Muscle of back (tissue), 13 donors: ENCODE measurements at places on chromosomes 4 and X. TPM values are rescaled to one million over a fixed set of nuclear protein-coding genes. Genes with fewer than 3 reads are reported as not detected.

DNA sequence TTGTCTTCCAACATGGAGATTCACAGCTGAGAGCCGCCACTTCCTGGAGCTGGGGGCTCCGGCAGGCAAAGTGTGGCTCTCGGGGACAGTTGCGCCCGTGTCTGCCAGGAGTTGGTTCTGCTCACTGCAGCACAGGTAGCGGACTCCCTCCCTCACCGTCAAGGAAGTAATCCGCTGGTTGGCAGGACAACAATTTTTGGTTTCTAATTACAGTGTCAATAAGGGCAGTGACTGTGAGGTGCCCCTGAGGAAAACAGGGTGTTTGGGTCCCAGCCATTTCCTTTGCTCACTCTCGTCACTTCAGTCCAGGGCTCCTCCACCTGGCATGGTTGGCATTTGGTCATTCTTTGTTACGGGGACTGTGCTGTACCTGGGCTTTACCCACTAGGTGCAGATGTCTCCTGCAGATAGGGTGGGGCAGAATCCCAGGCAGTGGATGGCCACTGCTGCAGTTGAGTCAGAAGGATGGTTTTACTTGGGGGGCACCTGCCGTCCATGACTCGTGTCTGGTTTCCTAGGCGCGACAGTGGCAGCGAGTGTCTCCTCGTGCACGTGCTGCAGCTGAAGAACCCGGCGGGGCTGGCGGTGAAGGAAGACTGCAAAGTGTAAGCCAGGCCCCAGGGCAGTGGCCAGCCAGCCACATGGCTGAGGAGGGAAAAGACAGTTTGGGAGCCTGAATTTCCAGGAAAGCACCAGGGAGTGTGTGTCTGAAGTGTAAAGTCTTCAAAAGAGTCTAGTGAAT lies 32.1 kb upstream of the CLCN4 start:
- no peak for DNase-seq

GRCh38 chrX:153560000-153560399 lies 38.9 kb downstream of the CCNQ start:
- no peak for DNase-seq

- DNase-seq: peak; percentile 75
Observed at GRCh38 chr4:154399259-154399974, 92.2 kb downstream of the DCHS2 start.

DNA sequence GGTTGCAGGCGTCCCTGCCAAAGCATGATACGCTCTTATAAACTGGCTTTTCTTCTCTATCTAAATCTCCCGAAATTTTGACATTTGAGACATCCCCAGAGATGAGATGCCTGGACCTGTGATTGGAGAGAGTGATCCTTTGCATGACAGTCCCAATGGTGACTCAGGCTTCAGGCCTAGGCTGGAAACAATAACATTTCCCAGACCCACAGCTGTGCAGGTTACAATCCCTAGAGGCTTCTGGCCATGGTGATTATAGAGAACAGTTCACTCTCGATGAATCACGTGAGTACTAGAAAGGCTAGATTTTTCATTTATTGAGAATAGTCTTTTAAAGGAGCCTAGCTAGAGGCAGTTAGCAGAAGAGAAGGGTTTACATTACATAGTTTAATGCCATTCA lies 75.9 kb downstream of the SPATA18 start:
- no peak for DNase-seq

DNA sequence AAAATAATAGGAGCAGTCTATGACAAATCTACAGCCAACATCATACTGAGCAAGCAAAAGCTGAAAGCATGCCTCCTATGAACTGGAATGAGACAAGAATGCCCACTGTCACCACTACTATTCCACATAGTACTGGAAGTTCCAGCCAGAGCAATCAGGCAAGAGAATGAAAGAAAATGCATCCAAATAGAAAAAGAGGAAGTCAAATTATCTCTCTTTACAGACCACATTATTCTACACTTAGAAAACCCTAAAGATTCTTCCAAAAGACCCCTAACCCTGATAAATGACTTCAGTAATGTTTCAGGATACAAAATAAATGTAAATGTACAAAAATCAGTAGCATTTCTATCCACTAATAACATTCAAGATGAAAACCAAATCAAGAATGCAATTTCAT lies 249.0 kb downstream of the STK32B start:
- no peak for DNase-seq

- no peak for DNase-seq
Observed at GRCh38 chr4:102080184-102080583, 265.1 kb downstream of the SLC39A8 start.

DNA sequence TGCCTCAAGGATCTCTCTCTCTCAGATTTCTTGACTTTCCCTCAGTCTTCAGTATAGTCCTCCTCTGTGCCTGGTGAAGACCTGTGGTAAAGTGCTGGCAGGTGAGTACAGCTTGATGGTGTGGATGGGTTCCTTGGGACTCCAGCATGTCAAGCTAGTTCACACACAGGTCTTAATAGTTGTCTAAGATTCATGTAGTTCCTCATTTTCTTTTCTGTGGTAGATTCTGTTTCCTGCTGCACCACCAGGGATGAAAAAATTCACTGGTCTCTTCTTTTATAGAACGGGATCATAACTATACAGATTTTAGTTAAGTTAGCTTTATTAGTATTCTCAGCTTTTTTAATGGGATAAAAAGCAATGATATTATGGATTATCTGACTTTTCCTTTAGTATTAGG lies 32.5 kb upstream of the PAQR3 start:
- no peak for DNase-seq

- peak; percentile 71 for DNase-seq
Observed at GRCh38 chrX:133999031-133999705, 13.8 kb upstream of the GPC3 start.

RHOXF2B gene
- polyA plus RNA-seq: not detected

GRCh38 chrX:21905953-21906352 lies 34.6 kb upstream of the SMS start:
- DNase-seq: no peak

TGIF2LX gene
- not detected for polyA plus RNA-seq

DNA sequence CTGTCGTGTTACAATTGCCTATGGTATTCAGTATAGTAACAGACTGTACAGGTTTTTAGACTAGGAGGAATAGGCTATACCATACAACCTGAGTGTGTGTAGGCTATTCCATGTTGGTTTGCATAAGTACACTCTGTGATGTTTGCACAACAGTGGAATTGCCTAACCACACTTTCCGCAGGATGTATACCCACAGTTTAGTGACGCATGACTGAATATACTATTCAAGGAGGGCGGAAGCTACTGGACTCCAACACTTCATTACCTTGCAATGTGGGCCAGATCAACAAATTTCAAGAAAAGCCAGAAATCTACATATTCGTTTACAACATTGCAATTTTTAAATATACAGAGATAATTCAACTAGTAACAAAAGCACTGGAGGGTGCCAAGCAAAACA lies 317.2 kb downstream of the PDGFC start:
- no peak for DNase-seq

- no peak for DNase-seq
Observed at GRCh38 chr4:183873409-183874185, 31.5 kb upstream of the STOX2 start.

- DNase-seq: peak; percentile 4
Observed at GRCh38 chrX:48794911-48795515, 6.9 kb upstream of the HDAC6 start.

RBM46 gene
- polyA plus RNA-seq: 0.20 TPM

CXCL1 gene
- not detected for polyA plus RNA-seq

MCUB gene
- 11.3 TPM for polyA plus RNA-seq

DNA sequence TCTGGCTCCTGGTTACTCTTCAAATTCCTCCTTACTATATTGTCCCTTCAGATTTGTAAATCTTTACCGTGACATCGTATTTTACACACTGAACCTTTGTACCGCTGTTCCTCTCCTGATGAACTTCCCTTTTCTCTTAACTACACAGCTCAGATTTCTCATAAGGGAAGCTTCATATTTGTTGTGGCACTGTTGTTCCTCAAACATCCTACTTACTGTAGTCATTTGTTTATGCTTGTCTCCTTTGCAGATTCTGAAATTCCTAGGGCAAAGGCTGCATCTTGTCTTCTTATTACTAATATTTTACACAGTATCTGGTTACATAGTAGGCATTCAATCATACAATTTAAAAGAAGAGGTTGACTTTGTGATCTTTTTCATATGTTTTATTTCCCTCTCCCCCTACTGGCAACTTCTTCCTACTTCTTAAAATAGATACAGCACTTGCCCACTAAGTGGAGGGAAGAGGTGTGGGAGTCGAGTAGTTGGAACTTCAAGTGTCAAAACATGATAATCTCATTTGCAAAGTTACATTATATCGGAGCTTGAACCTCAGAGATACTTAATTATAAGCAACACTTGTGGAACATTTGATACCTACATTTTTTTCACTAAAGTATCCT lies 50.0 kb downstream of the TET2 start:
- no peak for DNase-seq

DNA sequence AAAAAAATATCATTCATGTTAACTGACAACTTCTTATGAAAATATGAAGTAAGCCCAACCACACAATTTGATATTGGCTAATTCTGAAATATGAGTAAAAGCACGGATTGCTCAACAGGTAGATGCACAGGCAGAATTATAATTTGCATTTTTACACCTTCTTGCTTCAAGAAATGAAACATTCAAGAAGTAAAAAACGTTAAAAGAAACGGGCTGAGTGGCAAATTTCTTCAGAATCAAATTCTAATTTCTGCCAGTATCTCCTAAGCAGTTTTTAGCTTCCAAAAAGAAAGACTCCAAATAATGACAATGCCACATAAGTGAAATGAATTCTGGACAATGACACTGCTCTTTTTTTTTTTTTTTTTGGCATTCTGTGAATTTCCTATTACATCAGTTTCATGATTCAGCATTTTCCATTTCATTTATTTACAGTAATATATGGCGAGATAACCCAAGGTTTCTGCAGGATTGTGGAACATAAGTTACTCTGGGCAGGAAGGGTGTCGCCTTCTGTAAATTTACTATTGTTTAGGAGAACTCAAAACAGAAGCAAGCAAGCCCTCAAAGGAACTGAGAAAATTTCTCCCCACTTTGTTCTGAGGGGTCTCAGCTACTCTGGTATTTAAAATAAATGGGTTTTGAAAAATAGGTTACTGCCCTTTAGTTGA lies 1.4 kb downstream of the SEL1L3 start:
- DNase-seq: peak; percentile 29

- DNase-seq: no peak
Observed at GRCh38 chr4:48635310-48635709, 144.8 kb downstream of the FRYL start.

- no peak for DNase-seq
Observed at GRCh38 chrX:36963069-36963808, 44.9 kb upstream of the FAM47C start.

DNA sequence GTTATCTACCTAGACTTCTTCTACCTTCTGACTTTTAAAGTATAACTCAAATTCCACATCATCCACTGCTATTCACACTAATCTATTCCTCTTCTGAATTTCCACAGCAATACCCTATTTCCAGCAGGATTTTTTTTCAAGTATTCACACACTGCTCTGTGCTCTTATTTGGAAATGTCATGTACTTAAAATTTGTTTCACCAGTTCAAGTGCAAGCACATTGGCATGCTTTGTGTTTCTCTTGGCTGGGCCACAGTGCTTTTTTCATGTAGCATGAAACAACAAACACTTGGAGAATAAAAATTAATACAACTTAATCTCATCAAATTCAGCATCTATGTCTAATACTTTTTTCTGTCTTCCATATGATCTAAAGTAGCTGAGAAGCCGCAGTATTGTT lies 161.8 kb upstream of the PCDH18 start:
- DNase-seq: no peak

DNA sequence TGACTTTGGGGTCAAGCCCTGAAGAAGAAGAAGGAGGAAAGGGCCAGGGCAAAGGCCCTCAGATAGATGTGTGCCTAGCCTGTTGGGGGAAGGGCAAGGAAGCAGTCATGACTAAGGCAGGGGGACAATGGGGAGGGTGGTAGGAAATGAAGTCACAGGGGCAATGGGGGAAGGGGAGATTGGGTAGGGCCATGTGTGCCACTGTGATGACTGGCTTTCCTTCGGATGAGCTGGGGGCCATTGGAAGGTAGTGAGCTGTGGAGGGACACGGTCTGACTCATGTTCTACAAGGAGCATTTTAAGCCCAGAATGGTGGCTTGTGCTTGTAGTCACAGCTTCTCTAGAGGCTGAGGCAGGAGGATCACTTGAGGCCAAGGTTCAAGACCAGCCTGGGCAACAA lies 642.0 kb downstream of the MID1IP1 start:
- no peak for DNase-seq

DNA sequence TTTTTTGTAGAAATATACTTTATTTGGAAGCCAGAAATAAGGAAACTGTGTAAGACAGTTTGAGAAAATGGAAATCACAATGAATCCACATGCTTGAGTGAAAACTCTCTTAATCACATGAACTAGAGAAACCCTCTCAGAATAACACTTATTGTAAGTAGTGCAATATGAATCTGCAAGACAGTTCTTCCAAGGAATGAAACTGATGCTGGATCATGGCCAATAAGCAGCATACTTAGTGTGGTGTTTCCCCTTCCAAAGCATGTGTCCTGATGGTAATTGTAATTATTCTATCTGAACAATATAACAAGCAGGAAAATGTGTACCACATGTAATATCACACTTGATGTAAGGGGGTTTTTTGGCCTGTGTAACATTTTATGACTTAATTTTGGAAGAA lies 1870.5 kb upstream of the TENM3 start:
- peak; percentile 19 for DNase-seq

HMX1 gene
- polyA plus RNA-seq: 0.17 TPM

- DNase-seq: no peak
Observed at GRCh38 chrX:68133181-68133580, 300.1 kb downstream of the OPHN1 start.

SPANXD gene
- polyA plus RNA-seq: not detected

GRCh38 chr4:1559896-1560650 lies 124.0 kb downstream of the FAM53A start:
- no peak for DNase-seq

ETDA gene
- not detected for polyA plus RNA-seq

- DNase-seq: no peak
Observed at GRCh38 chr4:107255114-107255513, 219.0 kb upstream of the DKK2 start.

DNA sequence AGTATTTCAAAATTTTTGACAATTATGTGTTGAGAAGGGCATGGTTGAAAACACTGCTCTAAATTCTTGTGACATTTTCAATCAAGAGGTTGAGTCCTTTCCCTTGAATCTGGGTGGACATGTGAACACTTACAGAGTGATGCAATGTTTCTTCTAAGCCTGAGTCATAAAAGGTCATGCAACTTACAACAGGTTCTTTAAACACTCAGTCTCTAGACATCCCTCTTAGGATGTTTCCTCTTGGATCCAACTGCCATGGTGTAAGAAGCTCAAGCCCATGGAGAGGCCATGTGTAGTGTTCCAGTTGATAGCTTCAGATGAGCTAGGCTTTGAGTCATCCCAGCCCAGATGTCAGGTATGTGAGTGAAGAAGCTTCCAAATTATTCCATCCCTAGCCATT lies 232.2 kb upstream of the MAOA start:
- DNase-seq: no peak

GRCh38 chr4:84126061-84126787 lies 372.9 kb downstream of the NKX6-1 start:
- DNase-seq: no peak

DNA sequence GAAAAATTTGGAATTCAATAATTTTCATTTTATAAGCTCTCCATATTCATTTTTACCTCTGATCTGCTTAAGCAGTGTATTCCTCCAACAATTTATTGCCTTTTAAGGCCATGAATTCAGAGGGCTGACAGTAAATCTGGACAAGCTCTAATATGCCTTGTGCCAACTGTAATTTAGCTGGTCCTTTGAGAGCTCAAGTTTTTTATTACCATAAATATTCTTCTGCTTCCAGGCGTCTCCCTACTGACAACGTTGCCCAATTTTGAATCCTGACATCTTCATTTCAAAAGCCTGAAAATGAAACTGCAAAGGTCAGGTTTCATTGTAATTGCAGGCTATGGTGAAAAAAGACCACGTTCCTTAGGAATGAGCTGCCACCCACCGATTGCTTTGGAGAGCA lies 95.8 kb upstream of the GEMIN8 start:
- no peak for DNase-seq
